Kidney tubule cell (primary cell): ENCODE measurements at places on chromosomes 1 and 21.

DNA sequence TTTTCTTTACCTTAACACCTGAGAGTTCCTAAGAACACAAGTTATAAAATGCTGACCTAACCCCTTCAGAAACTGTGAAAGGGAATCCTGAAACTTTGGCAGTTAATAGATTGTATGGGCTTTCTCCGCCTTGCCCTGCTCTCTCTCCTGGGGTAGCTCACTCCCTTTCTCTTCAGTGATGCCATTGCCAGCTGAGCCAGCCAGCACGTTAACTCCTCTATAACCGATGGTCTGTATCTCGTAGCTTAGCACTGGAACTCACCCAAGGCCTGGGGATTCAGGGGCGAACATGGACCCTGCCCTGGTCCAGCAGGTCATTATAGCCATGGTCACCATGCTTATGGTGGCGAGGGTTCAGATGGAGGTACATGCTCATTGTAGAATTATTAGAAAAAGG lies 40.7 kb downstream of the TRAPPC10 start:
- DNase-seq = no peak

DNA sequence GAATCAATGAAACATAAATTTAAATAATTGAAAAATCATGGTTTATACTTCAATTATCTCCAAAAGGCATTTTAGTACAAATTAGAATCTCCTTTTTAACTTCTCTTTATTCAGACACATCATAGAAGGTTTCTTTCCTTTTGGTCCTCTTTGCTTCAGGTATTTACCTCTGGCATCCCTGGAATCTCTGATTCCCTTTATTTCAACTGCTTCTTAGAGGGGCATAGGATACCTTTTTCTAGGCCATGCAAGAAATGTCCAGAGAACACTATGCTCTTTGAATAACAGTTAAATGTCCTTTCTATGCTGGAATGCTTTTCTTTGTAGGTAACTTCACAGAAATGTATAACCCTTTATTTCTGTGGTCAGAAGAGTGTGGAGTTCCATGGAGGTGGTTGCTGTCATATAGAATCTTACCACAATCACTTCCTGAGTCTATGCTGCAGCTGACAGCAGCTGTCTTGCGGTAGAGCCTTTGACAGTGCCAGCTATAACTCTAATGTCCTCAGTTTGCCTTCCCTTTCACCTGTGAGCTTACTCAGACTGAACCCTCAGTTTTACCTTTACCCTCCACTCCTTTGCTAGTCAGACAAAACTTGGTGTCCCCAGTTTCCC lies 8.6 kb downstream of the LAMC2 start:
- no peak for DNase-seq

DNA sequence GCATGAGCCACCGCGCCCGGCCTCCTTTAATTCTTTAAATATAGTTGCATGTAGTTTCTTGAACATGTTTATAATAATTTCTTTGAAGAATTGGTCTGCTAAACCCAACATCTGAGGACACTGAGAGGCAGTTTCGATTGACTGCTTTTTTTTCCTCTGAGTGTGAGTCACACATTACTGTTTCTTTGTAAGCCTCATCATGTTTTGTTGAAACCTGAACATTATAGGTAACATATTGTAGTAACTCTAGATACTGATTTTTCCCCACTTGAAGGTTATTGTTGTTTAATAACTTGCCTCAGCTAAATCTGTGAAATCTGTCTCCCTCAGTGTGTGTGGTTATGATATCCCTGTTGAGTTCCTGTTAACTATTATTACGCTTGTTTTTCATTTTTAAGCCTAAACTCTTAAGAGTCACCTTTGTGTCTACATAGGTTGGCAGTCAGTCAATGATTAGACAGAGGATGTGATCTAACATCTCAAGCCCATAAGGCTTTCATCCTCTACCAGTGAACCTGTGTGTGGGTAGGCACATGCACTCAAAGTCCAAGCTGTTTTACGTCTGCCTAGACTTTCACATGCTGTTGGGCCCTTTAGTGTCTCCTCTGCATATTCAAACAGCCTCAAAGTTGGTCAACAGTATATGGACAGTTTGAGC lies 155.5 kb downstream of the KCNH1 start:
- peak; percentile 94 for DNase-seq

DNA sequence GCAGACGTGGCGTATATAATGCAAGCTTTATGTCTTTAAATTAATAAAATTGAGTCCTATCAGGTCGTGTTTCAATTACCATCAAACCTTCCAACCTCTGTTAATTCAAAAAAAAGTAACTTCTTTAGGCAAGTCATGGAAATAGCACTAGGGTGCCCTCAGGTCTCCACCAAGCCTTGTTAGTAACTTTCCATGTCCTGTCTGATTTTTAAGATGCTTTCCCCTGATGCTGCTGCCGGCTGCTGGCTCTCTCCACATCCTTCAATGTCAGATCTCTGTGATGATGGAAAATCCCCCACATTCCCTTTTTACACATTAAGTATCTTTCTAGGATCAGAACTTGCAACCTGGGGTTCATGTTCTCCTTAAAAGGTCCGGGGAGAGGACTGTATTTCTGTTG lies 3.0 kb downstream of the ERG start:
- no peak for DNase-seq

GRCh38 chr1:211613108-211613947 lies 34.4 kb upstream of the SLC30A1 start:
- DNase-seq = peak; percentile 77

GRCh38 chr1:151897991-151898431 lies 11.3 kb downstream of the THEM4 start:
- peak; percentile 41 for DNase-seq

DNA sequence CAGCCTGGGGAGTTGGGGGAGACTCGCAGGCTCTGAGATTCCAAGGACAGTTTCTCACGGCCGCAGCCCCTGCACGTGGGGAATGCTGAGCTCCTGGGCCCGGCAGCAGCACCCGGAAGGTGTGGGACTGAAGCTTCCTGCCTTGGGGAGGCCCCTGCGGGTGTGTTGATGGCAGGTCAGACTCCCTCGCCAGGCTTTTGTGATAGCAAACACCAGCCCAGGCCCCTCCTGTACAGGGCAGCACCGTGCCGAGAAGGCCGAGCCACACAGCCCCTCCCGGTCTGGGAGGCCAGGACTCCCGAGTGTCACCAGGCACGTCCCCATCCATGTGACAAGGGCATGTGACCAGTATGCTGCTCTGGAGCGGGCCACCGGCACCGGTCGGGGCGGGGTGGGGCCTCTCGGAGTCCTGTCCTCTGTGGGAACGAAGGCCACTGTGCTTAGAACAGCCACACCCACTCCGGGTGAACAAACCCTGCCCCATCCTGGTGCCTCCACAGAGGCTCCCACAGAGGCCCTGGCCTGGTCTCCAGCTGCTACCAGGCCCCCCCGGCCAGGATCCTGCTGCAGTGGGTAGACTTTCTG lies 31.1 kb upstream of the ARHGEF16 start:
- no peak for DNase-seq

DNA sequence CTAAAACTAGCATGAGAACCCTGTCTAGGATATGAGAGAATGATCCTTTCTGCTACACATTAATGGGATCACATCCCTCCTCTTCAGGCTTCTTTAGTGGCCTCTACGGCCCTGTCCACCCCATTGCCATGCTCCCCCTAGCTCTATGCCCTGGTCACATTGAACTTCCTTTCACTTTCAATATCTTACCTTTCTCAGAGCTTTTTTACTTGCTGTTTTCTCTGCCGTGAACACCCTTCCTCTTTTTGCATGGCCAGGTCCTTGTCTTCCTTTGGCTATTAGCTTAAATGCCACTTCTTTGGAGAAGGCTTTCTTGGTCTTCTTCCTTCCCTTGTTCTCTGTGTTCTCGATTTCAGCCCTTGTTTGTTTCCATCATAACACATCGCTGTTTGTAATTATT lies 97.4 kb downstream of the GIPC2 start:
- peak; percentile 31 for DNase-seq

DNA sequence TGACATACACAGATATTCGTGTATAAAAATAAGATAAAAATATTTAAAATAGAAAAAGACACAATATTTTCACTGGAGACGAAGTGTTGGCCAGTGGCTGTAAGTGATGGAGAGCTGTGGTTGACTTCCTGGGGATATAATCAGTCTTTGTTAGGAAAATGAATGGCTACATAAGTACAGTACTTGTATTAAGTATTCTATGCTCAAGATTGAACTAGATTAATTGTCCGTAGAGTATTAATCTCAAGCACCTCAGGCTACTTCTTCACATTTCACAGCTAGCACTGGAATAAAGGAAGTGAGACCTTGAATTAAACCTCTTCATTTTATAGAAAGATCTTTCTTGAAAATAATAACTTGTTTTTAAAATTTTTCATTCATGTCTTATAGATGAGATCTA lies 39.0 kb upstream of the RGS5 start:
- DNase-seq = no peak

DNA sequence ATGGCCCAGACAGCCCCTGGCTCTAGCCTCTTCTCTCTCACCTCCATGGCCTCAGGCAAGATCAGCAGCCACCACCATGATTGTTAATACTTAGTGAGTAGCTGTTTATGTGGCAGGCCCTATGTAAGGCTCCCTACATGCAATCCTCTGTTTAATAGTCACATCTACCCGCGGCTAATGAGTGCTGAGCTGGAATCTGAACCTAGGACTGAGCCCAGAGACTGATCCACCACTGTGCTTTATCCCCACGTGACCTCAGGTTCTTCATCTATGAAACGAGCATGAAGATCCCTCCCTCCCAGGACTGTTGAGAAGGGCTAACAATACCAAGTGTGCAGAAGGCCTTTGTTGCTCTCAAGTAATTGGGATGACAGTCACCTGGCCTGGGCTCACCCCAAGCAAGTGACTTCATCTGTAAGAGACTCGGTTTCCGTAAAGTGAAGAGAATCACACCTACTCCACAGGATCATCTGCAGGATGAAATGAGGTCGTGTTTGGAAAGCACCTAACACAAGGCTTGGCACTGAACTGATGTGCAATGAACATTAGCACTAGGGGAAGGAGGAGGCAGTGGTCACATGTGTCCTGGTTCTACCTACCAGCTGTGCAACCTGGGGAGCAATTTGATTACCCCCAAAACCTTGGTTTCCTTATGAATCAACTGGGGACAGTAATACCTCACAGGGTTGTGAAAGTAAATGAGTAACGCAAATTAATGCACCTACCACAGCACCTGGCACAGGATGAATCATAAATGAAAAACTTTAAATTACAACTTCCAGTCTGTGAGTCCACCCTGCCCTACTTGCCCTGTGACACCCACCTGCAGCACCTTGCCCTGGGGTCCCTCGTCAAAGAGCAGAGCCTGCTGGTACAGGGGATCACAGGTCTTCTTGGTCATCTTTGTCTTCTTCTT lies 37.2 kb downstream of the RIMS3 start:
- peak; percentile 89 for DNase-seq
